ENCODE measurements at places on chromosomes 7 and 10.

DNA sequence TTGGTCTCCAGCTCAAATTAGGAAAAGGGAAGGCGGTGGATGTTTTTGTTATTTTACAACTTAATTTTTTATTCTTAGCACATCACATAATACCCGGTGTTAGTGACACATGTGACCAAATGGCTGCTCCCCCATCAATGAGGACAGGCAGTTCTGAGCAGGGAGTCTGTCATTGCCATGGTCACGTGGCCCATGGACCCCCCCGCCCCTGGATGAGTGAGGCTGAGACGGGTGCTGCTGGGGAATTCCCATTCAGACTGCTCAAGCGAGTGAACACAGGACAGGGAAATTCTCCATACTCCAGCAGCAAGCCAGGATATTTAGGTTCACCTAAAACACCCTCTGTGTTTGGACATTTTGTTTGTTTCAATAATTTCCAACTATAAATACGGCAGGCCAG, 34.7 kb upstream of the SLC35B4 start:
- DNase-seq: no peak

GRCh38 chr10:6089334-6090219, 743 bp downstream of the RBM17 start:
- DNase-seq: peak; percentile 31

GRCh38 chr10:4718544-4718943, 107.5 kb upstream of the AKR1E2 start:
- DNase-seq: no peak

DNA sequence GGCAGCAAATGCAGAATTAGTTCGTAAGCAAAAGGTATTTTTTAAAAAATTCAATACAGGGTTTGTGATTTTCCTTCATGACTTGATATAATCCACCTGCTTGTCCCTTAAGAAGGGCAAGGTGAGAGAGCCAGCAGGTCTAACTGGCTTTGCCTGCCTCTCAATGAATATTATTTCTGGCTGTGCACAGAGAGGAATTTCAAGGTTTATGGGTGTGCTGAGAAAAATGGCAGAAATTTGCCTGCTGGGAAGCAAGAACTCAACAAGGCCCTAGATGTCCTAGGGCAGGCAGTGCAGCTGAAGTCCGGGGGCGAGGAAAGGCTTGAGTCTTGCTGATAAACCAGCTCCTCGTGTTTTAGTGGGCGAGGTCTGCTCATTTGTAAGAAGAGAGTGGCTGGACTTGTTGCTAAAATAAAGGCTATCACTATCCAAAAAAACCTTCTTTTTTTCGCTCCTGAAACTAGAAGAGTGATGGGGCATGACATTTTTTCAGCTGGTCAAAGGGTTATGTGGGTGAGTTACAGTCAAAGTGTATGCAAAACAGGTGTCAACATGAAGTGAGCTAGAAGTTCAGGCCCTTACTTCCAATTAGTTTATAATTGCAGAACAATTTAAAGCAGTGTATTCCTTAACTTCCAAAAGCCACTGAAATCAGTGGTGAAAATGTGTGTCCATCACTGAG, 385.8 kb upstream of the KLF6 start:
- no peak for DNase-seq

All from CD4-positive, alpha-beta T cell treated with Interleukin-17A for 4 hours (primary cell).